ENCODE measurements at places on chromosomes 5 and 9.

GRCh38 chr5:132294728-132295504, 722 bp downstream of the SLC22A4 start:
- peak; percentile 39 for DNase-seq

GRCh38 chr9:105957830-105958229, 263.5 kb downstream of the TMEM38B start:
- no peak for DNase-seq

DNA sequence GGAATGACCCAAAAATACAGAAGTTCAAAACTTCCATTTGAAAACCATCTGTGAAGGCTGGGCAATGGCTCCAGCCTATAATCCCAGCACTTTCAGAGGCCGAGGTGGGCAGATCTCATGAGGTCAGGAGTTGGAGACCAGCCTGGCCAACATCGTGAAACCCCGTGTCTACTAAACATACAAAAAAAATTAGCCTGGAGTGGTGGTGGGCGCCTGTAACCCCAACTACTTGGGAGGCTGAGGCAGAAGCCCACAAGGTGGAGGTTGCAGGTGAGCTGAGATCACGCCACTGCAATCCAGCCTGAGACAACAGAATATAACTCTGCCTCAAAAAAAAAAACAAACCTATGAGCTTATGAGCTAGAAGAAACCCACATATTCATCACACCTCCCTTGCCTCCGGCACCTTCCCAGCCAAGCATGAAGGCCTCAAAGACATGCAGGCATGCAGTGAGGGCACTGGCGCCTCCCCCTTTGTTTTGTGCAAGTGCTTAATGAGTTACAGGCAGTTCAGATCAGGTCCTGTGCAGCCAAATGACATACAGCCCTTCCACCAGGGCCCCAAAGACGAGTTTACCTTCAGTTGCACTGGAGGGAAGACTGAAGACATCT, 9.9 kb downstream of the HNRNPH1 start:
- DNase-seq, result no peak

- peak; percentile 88 for DNase-seq
These were observed at the start of gene AKNA for GRCh38 chr9:114387680-114388356. AKNA (minus strand) TSS chr9:114387982; CDS start chr9:114381333, 6,649 bp downstream.

DNA sequence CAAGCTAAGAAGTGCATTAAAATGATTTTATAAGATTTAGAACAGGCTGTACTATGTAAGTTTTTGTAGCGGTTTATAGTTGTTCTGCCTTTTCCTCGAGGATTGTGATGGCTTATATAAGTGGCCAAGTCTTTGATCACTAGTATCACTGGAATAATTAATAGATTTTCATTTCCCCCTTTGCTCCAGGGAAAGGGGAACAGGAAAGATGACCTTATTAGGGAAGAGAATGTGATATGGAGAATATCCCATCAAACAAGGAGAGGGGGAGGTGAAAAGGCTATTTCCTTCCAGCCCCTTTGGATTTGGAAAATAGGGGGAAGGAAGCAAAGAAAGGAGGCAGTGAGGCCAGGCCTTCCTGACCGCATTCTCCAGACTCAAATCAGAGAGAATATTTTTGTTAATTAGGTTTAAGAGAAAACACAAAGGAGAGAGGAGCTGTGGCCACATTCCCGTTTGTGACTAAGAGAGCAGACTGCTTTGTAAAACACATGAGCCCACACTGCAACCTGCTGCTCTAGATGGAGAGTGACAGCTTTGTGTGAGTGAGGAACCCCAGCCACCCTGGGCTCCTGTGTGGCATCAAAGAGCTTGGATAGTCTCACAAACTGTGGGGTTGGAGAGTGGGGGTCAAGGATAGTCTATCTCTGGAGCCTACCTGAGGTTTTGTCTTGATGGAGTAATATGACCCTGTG, 359.5 kb downstream of the DTWD2 start:
- DNase-seq, result no peak

- no peak for DNase-seq
These were observed 3.7 kb downstream of the IPPK start for GRCh38 chr9:92666236-92666635.

GRCh38 chr5:60036192-60036938, 142.8 kb upstream of the PDE4D start:
- no peak for DNase-seq

GRCh38 chr5:3187771-3188425, 407.7 kb upstream of the IRX1 start:
- DNase-seq, result no peak

GRCh38 chr5:150186897-150187296, 3.0 kb upstream of the SLC6A7 start:
- no peak for DNase-seq

GRCh38 chr5:172763120-172763464, 7.9 kb downstream of the DUSP1 start:
- no peak for DNase-seq

DNA sequence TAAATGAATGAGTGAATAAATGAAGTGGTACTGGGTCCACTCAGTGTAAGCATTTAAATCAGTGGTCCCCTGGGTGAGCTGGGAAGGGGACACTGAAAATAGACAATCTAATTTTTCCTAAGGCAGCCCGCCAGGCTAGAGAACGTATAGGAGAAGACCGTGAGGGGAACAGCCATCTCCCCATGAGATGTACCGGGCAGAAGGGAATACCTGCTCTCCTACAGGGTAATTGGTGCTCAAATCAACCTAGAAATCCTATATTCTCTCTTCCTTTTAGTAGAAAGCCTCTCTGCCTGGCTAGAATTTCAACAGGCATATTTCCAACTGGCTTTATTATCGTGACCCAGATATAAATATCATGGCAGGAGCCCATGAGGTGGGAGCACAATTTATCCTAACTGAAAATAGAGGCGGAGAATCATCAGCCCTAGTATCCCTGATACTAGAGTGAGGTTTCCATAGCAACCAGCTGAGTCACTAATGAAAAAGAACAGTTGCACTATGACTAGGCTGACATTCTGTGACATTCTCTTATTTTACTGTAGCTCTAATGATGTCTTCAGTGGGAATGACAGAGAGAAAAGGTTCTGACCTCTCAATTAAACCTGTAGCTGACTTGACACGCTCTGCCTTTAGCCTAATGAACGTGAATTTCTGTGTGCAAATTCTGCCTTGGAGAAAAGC, 96.5 kb upstream of the CAST start:
- no peak for DNase-seq

DNA sequence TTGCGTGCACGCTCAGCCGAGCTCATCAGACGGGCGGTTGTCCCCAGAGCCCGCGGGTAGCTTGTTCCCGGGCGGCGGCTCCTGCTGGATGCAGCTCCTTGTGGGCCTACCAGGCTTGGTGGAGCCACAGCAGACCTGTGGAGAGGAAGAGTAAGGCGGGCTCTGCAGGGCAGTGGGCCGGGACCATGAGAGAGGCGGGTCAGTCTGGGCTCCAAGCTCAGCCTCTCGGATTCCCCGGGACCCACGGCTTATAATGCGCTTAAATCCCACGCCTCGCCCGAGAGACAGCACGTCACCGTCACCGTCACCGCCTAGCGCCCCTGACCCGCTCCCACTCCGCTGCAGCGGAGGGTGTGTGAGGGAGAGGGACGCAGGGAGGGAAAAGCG, 1.9 kb upstream of the ANKRD18A start:
- peak; percentile 3 for DNase-seq

- no peak for DNase-seq
These were observed 2.4 kb upstream of the POU4F3 start for GRCh38 chr5:146336197-146336596.

DNA sequence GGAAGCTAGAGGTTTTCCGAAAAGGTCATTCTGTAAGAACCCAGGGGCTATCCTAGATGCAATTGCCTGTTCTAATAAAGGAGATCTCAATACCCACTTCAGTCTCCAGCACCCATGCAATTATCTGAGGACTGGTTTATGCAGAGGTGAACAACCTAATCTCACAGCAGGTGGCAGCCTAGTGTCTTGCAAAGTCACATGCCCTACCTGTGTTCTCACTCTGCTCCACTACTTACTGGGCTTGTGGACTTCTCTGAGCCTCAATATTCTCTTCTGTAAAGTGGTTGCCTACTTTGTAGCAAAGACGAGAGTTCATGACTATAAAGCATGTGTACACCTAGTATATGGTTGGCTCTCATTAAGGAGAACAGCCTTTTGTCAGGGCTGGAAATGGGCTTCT, 21.0 kb upstream of the ALDH1B1 start:
- peak; percentile 17 for DNase-seq

DNA sequence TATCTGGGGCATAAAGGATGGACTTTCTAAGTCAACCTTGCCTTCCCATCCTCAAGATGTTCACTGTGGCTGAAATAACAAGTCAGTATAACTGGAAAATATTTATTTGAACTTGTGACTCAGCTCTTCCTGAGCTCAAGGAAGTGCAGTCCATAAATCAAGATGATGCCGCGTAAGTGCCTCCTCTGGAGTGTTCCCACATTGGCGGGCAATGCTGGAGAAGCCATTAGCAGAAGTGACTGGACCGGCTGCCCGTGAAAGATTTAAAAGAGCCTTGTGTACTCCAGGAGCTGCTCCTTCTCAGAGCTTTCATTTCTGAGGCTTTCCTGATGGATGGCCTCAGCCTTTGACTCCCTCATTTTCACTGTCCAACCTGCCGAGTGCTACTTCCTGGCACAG, 17.4 kb downstream of the TMOD1 start:
- DNase-seq, result no peak

GRCh38 chr9:115914291-115914690, 239.3 kb upstream of the PAPPA start:
- no peak for DNase-seq

GRCh38 chr9:17571825-17572224, 7.0 kb upstream of the SH3GL2 start:
- no peak for DNase-seq

DNA sequence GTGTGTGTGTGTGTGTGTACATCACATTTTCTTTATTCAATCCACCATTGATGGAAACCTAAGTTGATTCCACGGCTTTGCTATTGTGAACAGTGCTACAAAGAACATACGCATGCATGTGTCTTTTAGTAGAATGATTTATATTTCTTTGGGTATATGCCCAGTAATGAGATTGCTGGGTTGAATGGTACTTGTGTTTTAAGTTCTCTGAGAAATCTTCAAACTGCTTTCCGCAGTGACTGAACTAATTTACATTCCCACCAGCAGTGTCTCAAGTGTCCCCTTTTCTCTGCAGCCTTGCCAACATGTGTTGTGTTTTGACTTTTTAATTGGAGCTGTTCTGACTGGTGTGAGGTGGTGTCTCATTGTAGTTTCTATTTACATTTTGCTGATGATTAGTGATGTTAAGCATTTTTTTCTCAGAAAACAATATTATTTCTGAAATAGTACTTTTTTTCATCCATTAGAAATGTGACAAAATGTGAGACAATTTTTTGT, 769.7 kb downstream of the TAF11L14 start:
- no peak for DNase-seq

GRCh38 chr5:31990081-31990650, 184.0 kb downstream of the GOLPH3 start:
- no peak for DNase-seq

DNA sequence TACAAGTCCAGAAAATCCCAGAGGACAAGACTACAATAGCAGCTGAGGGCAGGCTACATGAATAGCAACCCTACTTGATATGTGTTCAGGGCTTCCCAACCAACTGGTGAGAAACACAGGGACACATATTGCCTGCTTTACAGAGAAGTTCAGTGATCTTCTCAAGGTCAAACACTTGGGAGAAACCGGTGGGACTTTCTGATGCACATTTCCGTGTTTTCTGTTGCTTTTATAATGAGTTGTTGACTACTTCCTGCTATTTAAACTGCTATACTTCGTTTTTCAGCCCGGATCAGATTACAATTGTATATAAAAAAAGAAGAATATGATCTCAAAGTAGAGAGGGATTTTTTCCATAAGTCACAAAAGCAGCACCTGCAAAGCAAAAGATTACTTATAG, 175.1 kb downstream of the SNX18 start:
- DNase-seq, result no peak

GRCh38 chr5:57784121-57784520, 301.5 kb upstream of the ACTBL2 start:
- DNase-seq, result no peak

DNA sequence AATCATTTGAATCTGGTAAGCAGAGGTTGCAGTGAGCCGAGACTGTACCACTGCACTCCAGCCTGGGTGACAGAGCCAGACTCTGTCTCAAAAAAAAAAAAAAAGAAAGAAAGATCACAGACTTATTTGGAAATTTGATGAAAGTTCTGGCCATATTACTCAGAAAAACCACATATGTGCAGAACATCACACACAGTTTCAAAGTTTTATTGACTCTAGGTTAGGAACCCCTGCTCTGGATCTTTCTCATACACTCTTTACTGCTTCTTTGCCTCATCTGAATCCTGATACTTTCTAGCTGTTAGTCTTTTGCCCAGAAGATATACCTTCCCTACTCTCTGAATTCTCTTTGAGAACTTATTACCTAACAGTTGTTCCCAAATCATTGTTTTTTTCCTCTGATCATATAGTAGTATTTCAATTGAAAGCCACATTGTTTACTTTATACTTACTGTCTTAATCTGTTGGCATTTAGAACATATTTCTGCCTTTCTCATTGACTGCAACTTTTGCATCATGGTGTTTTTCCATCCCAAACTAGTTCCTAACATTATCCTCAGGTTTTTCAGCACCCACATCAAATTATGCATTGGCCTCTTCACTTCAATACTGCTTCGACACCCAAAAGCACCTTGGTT, 68.7 kb downstream of the LNPEP start:
- no peak for DNase-seq

- no peak for DNase-seq
These were observed 111.1 kb downstream of the RGS3 start for GRCh38 chr9:113574441-113575262.

DNA sequence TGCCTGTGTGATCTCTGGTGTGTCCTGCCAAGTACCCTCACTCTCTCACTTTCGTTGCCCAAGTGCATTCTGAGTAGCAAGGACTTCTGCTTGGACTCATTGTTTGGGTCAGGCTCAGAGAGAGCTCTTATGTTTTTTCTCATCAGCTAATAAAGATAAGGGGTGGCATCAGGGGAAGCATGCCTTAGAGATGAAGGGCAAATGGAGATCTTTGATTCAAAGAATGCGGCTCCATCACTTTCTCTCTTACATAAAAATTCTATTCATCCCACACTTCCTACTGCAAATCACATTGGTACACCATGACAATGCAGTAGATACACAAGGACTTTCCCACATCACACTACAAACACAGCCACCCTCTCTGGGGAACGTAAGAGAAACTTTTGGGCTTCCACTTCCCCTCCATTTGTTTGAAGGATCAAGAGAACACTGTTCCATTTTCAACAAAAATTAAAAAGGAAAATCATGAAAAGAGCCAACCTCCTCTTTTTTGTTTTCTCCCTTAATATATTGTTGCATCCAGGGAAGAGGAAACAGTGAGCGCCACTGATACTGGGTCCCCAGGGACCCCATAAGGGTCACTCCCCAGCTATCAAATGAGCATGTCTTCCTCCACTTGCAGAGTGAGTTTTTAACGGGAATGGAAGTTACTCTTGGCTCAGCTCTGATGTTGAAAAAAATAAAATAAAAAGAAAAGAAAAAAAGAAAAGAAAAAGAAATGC, 73.0 kb downstream of the ZNF366 start:
- DNase-seq, result no peak

GRCh38 chr5:137582218-137582617, 83.1 kb upstream of the SPOCK1 start:
- DNase-seq, result no peak

- DNase-seq, result no peak
These were observed 616.3 kb downstream of the EBF1 start for GRCh38 chr5:158483281-158483860.

GRCh38 chr5:1651971-1652872, 128.5 kb upstream of the LPCAT1 start:
- no peak for DNase-seq

GRCh38 chr9:108001237-108001636, 511.7 kb upstream of the KLF4 start:
- DNase-seq, result no peak

Measured in stimulated activated naive CD8-positive, alpha-beta T cell treated with anti-CD3 and anti-CD28 coated beads, Interleukin-15, amount 100 ng/mL, for 72 hours (primary cell).